ENCODE measurements at places on chromosomes 12 and 14. TPM values are rescaled to one million over a fixed set of nuclear protein-coding genes. Genes with fewer than 3 reads are reported as not detected.

DNA sequence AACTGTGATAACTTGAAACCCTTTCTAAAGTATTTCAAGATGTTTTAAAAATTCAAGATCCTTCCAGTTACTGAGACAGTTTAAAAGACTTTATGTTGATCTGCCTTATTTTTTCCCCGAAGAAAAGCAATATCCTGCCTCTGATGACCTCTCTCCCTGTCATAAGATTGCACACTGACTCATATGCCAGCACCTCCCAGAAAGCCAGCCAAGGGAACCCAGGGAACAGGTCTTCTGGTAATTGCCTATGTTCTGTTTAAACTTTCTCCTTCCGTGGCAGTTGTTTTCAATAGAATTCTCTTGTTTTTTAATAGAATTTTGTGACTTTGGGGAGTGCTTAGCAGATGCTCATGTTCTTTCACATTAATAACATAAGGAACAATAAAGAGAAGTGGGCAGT lies 300.2 kb upstream of the PRKD1 start:
- DNase-seq = peak; percentile 67

DNA sequence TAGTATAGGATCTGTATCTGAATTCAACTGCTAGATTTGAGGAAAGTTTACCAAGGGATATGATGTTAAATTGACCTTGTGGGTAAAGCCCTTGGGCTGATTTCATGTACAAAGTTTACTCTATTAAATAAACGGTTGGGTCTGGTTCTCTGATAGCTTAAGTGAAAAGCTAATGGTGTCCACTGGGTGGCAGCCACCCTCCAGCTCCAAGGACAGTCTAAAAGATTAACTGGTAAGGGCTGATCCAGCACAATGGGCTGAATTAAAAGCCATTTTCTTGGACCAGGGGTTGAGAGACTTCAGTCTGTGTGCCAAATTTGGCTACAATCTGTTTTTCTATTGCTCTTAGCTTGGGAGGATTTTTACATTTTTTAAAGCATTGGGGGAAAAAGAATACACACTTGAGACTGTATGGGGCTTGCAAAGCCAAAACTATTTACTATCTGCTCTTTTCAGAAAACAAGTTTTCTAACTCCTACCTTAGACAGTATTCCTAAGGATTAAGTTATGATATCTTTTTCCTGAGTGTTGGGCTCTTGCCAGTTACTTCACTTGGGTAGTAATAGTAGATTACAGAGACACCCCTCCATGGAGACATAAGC lies 116.5 kb downstream of the GPHN start:
- peak; percentile 65 for DNase-seq

DNA sequence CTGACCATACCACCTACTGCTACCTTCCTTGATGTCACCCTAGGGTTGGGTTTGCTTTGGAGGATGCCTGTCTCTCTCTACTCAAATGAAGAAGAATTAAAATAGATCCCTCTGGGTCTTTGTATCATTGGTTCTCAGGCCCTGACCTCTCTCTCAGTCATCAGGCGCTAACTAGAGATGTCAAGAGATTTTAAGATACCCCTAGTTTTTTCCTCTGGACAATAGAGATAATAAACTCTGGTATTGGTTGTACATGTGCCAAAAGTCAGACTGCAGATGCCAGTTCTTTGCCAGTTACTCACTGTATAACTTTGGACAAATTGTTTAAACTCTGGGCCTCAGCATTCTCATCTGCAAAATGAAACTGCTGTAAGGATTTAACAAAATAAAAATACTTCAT lies 31.5 kb downstream of the ITPR2 start:
- DNase-seq = no peak

GRCh38 chr12:93852173-93852591 lies 175.0 kb downstream of the CRADD start:
- no peak for DNase-seq

DNA sequence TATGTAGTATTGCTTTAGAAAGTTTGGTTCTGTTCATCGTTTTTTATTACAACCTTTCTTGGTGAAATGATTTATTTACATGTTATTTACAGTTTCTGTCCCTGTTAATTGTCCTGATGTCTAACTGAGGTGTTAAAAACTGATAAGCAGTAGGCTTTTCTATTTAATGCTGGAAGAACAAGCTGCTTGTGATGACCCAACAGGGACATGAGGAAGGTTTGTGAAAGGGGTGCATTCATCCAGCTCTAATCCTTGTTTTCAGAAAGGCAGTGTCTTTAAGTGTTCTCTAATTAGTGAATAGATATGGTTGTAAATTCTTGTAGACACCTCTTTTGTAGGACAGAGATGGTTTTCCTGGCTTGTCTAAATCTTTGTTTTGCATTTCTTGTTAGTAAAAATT lies 191.4 kb downstream of the FOXA1 start:
- DNase-seq = no peak

- DNase-seq = peak; percentile 64
Observed at GRCh38 chr12:10562306-10562933, 51.0 kb downstream of the MAGOHB start.

DNA sequence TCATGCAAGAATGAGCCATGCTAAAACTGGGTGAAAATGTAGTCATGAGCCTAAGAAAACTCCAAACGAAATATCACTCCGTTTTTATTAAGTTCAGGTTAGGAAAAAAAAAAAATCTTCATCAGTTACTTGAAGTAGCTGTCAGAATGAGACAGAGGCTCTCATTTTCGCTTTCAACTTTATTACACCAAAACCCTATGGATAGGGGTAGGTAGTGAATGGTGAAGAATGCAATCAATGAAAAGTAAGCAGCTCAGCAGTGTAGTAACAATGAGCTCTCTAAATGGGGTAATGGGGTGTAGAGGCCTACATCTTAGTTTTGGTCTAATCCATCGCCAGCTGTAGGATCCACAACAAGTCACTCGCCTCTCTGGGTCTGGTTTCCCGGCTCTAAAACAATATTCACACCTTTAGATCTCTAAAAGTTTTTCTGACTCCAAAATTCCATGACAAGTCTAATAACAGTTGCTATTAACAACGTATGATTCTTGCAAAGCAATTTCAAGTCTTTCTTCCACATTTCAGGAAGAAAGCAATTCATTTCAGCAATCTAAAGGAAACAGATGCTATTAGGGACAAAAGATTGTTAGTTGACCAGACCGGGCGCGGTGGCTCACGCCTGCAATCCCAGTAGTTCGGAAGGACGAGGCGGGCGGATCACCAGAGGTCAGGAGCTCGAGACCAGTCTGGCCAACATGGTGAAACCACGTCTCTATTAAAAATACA lies 1.7 kb downstream of the BTBD7 start:
- DNase-seq = no peak

DNA sequence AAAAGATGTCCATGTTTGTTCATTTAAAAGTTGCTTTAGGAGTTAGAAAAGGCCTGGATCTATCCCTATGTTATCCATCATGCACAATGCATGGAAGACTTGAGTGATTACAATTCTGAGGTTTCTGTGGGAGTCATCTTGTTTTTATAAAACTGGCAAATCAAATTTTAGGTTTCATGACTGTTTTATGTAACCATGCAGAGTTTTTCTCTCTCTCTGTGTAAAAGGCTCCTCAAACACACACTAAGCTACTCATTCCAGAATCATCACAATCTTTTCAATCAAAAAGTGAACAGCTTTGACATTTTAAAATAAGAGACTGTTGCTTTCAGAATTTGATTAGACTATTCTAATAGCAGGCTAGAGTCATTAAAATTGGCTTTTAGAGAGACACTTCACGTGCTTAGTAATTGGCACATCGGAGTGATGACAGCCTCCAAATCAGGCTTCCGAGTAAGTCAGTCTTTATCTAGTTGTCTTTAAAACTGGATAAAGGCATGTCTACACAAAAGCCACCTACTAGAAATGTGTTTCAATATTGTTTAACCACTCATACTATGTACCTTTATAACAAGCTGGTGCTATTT lies 31.9 kb downstream of the PRICKLE1 start:
- no peak for DNase-seq

DNA sequence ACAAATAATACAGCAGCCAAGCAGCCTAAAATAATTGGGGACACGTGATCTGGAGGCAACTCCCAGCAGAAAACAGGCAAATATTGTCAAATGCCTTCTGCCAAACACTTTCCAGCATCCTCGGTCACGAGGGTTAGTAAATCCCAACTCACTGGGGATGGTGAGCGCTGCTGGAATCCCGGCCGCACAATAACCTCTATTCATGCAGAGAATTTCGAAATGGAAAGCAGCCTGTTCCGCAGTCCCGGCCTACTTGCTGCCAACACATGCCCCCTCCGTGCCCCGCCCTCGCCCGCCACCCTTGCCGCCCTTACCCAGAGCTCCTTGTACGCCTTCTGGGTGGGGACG lies 62.2 kb downstream of the RFX4 start:
- DNase-seq = no peak

- no peak for DNase-seq
Observed at GRCh38 chr12:102939670-102940222, 17.7 kb upstream of the ASCL1 start.

DNA sequence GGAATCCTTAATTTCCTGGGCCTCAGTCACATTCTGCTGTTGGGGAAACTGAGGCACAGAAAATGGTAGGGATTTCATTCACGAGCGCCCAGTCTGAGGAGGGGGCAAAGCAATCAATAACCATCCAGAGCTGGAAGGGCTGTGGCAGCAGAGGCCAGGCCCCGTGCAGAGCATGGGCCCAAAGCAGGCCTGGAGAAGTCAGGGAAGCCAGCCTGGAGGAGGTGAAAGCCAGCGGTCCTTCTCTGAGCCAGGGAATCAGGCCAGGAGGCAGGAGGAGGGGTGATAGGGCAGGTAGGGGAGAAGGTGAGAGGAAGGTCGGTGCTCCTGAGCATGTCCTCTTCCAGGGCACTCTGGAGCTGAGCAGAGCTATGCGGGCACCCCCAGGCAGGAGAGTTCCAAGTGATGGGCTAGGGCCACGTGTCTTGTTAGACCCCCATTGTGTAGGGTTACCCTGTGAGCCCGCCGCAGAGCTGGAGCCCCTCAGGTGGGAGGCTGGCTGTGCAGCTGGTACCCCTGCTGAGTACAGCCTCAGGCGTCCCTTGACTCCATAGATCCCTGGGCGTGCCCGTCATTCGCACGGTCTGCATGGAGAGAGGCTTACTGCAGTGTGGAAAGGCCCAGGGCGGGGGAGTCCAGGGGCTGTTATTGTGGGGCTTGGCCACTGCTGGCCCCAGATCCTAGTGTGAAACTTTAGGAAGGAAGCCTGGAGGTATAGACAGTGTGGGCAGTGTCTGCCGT lies 4.8 kb downstream of the TNFAIP2 start:
- no peak for DNase-seq

DNA sequence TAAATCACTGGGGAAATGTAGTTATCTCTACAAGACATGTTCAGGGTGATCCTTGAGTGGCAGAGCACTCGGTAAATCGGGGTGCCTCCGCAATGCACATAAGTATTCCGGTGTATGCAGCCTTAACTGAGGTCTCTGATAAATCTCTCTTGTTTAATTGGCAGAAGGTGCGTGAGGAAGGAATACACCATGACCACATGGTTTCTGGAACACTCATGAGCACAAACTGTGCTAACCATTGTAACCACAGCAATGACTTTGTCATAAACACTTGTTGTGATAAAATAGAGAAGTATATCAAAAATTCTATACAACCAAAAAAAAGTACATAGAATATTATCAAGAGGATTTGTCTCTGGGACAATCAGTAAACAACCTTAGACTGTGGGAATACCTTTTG lies 146.8 kb upstream of the DIO2 start:
- peak; percentile 34 for DNase-seq

Gene CLEC14A
- total RNA-seq = 2.3 TPM

Gene ART4
- total RNA-seq = under 0.01 TPM
